NCI-H1105 (cell line): ENCODE measurements at places on chromosomes 6 and 20.

DNA sequence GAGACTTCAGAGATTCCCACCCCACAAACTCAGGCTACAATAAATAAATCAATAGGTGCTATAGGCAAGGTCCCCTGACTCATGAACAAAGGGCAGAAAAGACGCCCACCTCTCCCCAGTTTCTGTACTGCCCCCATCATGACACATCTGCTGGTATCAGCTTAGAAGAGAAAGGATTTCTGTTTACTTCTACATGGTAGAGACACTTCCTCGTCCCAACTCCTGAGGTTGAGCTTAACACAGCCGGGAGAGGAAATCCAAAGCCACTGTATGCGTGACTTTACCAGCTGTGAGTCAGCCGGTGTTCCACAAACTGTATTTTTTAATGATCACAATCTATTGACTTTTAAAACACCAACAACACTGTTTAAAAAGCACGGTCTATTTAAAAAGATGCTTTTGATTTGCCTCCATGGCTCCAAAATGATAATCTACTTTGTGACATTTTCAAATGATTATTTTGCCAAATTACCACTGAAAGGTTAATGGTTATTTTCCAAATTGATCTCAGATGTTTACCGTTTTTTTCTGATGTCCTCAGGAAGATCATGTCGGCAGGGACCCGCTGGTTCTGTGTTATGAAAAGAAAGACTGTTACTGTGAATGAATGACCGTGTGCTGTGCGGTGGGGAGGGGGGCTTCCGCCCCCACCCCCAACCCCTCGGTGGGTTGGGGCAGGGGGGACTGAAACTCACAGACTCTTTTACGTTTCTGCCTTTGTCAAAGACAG lies 72.5 kb downstream of the ATP9A start:
- DNase-seq: no peak

- no peak for DNase-seq
These were observed 75.1 kb downstream of the ARID1B start for GRCh38 chr6:156852147-156852857.

- no peak for DNase-seq
These were observed 59.5 kb upstream of the ARMH2 start for GRCh38 chr6:24858177-24858653.

- no peak for DNase-seq
These were observed 116.7 kb upstream of the SLC24A3 start for GRCh38 chr20:19095762-19096161.

- DNase-seq: no peak
These were observed 181.0 kb downstream of the FARS2 start for GRCh38 chr6:5442319-5442718.

DNA sequence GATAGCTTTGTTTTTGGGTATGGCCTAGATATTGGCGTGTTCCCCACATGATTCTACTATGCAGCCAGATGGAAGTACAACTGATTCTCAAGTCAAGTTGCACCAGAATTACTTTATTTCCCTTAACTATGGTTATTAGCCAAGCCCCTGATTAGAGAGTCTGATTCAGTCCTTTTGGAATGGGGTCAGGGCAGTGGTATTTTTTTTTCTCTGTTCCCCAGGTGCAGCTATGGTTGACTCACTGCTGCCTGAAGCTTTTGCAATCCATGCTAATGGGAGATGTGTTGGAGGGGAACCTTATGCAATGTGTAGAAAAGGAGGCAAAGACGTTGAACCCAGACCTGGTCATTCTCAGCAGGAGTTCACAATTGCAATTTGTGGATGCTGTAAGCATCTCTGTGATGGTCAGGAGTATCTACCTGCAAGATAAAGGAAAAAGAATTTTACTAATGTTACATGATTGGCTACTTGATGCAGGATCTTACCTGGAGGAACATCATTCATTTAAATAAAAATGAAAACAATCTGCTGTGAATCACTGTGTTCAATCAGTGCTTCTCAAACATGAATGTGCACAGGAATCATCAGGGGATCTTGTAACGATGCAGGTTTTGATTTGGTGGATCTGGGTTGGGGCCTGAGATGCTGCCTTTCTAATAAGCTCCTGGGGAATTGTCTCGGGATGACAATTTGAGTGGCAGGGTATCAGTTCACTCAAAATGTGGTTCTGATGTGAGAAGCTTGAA lies 49.4 kb downstream of the PFDN4 start:
- DNase-seq: no peak

GRCh38 chr6:124433387-124434160 lies 528.7 kb upstream of the RNF217 start:
- DNase-seq: peak; percentile 86

- DNase-seq: no peak
These were observed 77.4 kb upstream of the CD93 start for GRCh38 chr20:23163562-23163961.

DNA sequence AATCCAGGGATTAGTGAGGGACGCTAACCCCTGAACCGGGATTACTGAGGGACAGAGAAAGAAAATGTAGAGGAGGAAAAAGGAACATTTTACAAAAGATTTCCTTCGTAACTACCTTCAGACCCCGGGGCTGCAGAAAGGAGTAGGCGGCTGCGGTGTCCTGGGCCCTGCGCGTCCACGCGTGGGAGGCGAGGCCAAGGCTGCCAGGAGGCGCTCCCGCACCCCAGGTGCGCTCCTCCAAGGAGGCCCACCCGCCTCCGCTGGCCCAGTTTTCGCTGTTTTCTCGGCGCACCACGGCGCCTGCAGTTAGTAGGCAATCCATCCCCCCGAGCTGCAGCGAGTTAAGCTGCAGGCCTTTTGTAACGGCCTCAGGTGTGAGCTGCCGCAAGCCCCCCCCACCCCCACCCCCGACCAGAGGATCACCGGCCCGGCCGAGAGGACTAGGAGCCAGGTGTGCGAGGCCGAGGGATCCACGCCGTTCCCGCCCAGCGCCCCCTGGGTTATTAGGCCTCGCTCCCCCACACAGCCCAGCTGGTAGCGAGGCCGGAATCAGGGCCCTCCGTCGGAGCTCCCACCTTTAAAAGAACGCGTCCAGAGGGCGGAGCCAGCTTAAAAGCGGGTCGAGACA lies 380.3 kb upstream of the ARID1B start:
- DNase-seq: no peak

DNA sequence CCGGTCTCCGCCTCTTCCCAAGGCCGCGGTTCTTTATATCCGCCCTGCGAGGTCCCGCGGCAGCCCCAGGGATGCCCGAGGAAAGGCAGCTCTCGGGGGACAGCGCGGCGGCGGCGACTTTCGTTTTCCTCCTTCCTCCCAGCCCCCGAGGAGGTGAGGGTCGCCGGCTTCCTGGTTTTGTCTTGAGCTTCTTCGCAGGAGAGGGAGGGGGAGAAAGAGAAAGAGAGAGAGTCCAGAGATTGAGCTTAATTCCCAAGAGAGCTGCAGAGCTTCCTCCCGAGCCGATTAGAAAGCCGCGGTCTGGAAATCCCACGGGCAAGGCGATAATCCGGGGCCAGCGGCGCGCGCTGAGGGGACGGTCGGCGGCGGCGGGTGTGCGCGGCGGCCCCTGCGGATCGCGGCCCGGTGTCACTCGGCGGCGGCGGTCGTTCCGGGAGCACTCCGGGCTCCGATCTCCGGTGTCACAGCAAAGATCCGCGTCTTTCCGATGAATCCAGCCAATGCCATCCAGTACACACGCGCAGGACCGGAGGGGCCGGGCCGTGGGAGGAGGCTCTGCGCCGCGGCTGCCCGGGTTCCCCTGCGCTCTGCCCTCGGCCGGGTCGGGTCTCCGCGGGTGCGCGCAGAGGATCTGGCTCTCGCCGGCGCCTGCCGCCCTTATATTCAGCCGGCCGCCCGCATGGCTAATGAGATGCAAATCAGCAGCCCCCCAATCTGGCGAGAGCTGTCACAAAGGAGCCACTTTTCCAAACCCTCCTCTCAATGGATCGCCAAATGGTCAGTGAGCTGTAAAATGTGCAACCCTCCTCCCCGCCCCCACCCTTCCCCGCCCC lies at the start of gene DLL1:
Gene DLL1 (minus strand): TSS at position 783 of the 833 bp plus-strand sequence. CDS start 939 bp downstream, outside the sequence.
- DNase-seq: peak; percentile 95

GRCh38 chr6:132235596-132236280 lies 165.5 kb downstream of the MOXD1 start:
- DNase-seq: no peak

- no peak for DNase-seq
These were observed 52.7 kb downstream of the TPBG start for GRCh38 chr6:82416346-82416745.

DNA sequence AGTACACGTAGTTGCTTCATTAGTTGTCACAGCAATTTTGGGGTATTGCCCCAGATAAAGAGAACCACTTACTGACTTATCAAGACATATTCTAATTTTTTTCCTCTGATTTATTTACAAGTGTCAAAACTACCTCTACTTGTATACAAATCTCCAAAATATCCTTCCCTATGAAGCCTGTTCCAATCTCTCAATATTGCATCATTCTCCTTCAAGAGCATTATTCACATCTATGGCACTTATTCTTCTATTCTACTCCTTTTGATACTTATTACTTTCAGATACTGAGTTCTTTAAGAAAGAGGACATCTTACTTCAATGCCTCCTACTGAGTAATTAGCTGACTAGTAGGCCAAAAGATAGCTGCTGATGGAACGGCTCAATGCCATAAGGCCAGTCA lies 105.2 kb downstream of the SMLR1 start:
- no peak for DNase-seq
